ENCODE measurements at places on chromosomes 3 and 15. TPM values are rescaled to one million over a fixed set of nuclear protein-coding genes. Genes with fewer than 3 reads are reported as not detected.

The RARRES1 gene
- not detected for total RNA-seq

The LRTM1 gene
- total RNA-seq, result not detected

The ZDHHC19 gene
- not detected for total RNA-seq

The CHP1 gene
- total RNA-seq, result 76.6 TPM

The KLHDC8B gene
- total RNA-seq, result 2.7 TPM

Data from mononuclear cell (primary cell).